ENCODE measurements at places on chromosomes 7 and 10. TPM values are rescaled to one million over a fixed set of nuclear protein-coding genes. Genes with fewer than 3 reads are reported as not detected.

DNA sequence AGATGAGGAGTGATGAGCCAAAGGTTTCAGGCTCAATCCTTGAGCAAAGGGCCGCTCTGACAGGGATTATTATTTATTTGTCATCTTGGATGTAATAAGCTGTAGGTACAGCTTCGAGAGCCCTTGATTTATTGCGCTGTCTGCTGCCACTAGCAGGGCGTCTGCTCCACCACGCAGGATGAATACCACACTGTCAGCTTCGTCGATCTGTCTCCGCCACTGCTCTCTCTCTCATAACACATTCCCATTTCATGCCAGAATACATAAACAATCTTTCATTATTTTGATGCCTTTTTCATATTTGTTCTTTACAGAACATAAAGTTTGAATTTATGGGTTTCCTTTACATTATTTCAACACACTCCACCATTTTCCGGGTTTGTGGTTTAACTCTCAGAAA is 276.6 kb downstream of the LRMDA start:
- DNase-seq = no peak

DNA sequence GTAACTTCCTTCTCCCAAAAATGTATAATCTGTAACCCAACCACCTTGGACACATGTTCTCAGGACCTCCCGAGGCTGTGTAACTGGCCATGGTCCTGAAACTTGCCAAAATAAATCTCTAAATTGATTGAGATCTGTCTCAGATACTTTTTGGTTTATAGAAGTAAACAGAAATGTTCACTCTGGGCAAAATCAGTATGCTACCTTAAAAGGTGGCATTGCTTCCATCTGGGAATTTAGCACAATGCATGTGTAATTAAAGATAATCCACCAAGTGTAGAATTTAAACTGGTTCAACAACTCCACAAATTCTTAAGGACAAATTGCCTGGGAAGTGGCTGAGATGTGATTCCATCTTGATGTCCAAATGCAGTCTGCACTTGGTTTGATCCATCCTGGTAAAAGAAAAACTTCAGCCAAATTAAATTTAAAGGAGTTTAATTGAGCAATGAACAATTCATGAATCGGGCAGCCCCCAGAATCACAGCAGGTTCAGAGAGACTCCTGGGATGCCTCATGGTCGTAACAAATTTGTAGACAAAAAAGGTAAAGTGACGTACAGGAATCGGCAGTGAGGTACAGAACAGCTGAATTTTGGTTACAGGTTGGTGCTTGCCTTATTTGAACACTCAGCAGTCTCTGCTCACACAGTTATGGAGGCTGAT is 102.6 kb upstream of the PFKP start:
- DNase-seq = no peak

DNA sequence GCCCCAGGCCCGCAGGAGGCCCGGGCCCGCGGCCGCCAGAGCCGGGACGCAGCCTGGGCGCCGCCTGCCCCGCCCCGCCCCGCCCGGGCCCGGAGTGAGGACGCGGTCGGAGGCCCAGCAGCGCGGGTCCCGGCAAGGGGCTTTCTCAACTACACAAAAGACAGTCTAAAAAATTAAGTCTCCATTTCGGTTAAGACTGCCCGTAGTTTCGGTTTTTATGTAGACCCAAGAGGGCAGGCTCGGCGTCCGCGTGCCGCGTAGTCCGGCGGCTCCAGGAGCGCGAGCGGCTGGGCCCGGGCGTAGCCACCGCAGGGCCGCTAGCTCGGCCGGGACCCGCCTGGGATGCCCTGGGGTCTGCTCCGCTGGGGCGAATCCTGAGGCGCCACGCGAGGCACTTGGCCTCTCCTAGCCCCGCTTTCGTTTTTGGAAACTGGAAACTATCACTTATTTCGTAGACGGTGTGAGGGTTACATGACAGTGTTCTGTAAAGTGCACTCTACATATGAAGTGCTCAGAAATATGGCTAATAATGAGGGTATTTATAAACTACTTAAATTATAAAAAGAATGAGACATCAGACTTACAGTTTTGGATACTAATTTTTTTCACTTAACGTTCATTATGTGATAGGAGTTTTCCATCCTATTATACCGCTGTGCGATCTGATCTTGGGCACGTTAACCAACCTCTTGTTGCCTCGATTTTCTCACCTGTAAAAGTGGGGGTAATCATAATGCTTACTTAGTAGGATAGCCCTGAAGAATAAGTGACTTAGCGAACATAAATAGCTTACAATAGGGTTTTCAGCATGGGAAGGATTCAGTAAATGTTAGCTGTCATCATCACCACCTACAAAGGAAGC is 573 bp downstream of the BLVRA start:
- DNase-seq = peak; percentile 29

GRCh38 chr7:97620495-97620894 is 111.4 kb upstream of the TAC1 start:
- no peak for DNase-seq

- DNase-seq = no peak
These were observed 61.2 kb downstream of the SEMA3D start for GRCh38 chr7:85125651-85126131.

GRCh38 chr10:63273577-63273976 is 140.4 kb downstream of the NRBF2 start:
- no peak for DNase-seq

DNA sequence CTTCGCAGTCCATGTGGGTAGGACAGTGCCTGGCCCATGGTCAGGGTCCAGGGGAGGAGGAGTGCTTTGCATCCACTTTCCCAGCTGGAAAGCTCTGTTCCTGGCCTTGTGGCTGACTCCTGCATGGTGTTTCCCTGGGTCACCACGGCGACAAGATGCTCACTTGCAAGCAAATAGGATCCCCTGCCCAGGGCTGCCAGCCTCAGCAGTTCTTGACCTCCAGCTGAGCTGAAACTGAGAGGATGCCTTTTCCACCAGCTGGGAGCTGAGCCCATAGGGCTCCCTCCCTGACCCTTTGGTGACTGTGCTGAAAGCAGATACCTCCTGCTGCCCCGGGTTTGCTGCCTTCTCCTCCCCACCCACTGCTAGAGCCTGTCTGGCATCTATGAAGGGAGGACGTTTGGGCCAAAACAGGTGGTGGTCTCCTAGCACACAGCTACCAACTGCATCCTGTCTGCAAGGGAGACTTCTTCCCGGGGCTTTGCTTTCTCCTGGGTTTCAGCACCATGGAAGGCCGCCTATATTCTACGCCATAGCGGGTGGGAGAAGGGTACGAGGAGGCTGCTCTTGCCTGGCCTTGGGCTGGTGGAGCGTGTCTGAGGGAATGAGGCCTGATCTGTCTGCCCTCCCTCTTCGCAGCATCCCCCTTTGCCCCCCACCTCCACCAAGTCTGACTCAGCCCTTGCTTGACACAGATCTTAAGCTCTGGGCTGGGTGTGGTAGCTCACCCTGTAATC is 34.4 kb downstream of the UBTD1 start:
- peak; percentile 79 for DNase-seq

GRCh38 chr7:28348636-28349035 is 63.7 kb upstream of the CREB5 start:
- no peak for DNase-seq

GRCh38 chr10:64350665-64351064 is 829.5 kb downstream of the REEP3 start:
- DNase-seq = no peak

- no peak for DNase-seq
These were observed 6.3 kb downstream of the IQCE start for GRCh38 chr7:2564970-2565540.

- DNase-seq = no peak
These were observed 267.9 kb upstream of the SP8 start for GRCh38 chr7:21054427-21055112.

- DNase-seq = peak; percentile 27
These were observed 13.8 kb downstream of the SUFU start for GRCh38 chr10:102517553-102517952.

- DNase-seq = no peak
These were observed 106.0 kb downstream of the UPF2 start for GRCh38 chr10:11936389-11937152.

- DNase-seq = peak; percentile 55
These were observed 29.4 kb upstream of the CLDN3 start for GRCh38 chr7:73799282-73800141.

Gene TEX36
- total RNA-seq = not detected

Gene SLC18A3
- not detected for total RNA-seq

Gene CCL24
- total RNA-seq = not detected

Gene SLC29A4
- total RNA-seq = 1.1 TPM

Gene EVX1
- not detected for total RNA-seq

Gene PIP
- total RNA-seq = not detected

Gene VGF
- total RNA-seq = 45.2 TPM

Gene PNLIPRP3
- 0.13 TPM for total RNA-seq
